ENCODE measurements at places on chromosomes 4 and X.

DNA sequence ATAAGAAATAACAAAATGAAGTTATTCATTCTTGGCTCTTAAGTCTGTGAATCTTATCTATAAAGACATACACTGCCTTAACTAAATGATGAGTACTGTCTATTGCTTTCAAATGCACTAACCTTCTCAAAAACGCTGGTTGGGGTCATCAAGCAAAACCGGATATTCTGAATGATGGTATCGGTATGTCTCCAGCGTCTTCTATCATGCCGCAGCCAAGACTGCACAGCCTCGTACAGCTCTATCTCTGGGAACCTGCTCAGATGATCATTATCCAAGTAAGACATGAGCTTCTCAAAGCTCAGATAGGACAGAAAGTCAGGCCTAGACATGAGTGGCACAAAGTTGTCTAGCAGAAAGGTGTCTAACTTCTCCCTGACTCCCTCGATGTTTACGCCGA, 21.1 kb downstream of the KLHL15 start:
- DNase-seq = no peak

- DNase-seq = no peak
These were observed 222.2 kb upstream of the NUDT6 start for GRCh38 chr4:123144616-123145015.

DNA sequence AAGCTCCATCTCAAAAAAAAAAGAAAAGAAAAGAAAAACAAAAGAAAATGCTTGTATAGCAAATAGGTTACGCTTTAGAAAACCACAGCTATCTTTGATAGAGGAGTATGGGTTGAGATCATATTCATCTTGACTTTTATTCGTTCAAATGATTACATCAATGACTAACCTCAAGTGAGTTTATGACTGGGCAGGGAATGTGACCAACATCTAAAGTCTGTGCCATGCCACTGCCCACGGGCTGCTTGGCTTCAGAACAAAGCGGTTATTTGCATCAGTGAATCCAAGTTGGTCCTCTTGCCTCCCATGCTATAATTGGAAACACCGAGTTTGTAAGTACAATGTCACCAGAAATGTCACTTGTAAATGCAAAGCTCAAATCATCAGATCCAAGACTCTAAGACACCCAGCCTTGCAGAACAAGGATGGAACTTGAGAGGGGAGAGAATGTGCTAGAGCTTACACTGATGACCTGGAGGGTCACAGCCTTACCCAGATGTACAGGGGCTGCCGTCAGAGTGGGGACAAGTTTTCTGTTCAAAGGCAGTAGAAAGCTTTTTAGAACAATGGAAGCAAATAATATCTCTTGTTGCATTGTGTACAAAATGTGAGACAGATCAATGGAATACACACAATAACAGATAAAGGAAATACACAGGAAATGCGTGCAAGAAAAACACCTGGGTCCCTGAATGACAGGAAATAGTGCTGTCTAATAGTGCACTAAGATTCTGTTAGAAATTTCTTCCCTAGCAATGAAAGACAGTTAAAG, 8.4 kb upstream of the OPN1LW start:
- DNase-seq = no peak

GRCh38 chr4:141899541-141899940, 263.2 kb downstream of the IL15 start:
- no peak for DNase-seq

- no peak for DNase-seq
These were observed 3.4 kb downstream of the WFS1 start for GRCh38 chr4:6272863-6273660.

GRCh38 chrX:65925005-65925404, 114.9 kb downstream of the VSIG4 start:
- DNase-seq = no peak

- DNase-seq = no peak
These were observed 64.7 kb downstream of the NKX6-1 start for GRCh38 chr4:84434344-84434743.

Data from D341Med (cell line).